NCI-H460 (cell line): ENCODE measurements at places on chromosomes 4 and X. TPM values are rescaled to one million over a fixed set of nuclear protein-coding genes. Genes with fewer than 3 reads are reported as not detected.

GRCh38 chrX:12936947-12937346, 30.5 kb downstream of the TLR8 start:
- DNase-seq: no peak

GLRA2 gene
- total RNA-seq: not detected in 2 replicates

DNA sequence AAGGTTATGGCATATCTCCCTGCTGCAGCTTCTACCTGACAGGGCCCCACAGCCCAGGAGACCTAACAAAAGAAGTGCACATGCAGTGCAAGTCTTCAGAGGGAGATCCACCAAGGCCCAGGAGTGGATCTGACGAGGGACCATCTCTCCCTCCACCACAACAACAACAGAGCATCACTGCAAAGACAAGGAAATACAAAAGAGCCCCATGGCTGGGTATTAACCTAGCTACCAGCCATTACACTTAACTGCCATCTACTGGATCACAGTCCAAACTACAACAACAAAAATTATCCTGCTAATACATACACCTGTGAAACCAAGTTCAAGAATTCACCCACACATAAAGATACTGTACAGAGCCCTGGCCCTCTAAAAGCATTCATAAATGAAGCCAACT, 280.2 kb upstream of the SLC7A11 start:
- no peak for DNase-seq

- no peak for DNase-seq
Measured at GRCh38 chrX:48894891-48895290, 2.7 kb downstream of the TIMM17B start.

DNA sequence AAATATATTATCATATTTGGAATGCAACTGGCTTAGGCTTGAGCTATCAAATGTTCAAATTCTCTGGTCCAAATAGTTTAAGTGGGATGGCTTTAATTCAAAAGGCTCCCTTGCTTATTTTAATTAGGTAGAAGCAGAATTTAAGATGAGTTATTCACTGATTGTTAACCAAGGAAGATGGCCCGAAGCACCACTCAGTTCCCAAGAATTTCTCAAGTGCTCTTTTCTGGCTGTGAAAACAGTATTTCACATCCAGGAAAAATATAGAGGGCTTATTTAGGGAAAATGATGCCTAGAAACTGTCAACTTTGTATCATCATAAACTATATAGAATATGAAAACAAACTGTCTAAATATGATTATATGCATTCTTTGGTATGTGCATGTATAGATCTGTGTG, 246.5 kb upstream of the SFRP2 start:
- DNase-seq: no peak

DNA sequence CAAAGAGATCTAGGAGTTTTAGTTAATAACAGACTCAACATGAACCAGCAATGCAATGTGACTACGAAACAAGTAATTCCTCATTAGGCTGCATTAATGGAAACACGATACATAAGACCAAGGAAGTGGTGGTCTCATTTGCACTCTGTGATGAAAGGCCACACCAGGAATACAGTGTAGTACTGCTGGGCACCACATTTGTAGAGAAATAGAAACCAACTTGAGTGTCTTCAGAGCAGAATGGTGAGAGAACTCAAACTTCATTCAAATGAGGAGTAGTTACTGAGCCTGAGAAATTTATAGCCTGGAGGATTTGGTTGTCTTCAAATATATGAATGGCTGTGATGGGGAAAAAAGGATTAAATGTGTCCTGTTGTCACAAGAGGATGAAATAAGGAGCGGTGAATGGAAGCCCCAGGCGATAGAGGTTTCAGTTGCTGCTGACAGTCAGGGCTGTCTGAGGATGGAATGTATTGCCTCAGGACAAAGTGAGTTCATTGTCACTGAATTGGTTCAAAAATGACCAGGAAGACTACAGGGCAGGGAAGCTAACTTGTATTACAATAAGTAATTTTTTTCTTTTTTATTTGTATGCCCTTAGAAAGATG, 50.9 kb downstream of the NFKB1 start:
- no peak for DNase-seq

GRCh38 chrX:50067435-50068284, 133.1 kb downstream of the AKAP4 start:
- no peak for DNase-seq

MAMLD1 gene
- total RNA-seq: 0.72 and 0.74 TPM in 2 replicates

DDX53 gene
- total RNA-seq: not detected in 2 replicates

- DNase-seq: no peak
Measured at GRCh38 chr4:62162606-62163005, 962.5 kb downstream of the ADGRL3 start.

DNA sequence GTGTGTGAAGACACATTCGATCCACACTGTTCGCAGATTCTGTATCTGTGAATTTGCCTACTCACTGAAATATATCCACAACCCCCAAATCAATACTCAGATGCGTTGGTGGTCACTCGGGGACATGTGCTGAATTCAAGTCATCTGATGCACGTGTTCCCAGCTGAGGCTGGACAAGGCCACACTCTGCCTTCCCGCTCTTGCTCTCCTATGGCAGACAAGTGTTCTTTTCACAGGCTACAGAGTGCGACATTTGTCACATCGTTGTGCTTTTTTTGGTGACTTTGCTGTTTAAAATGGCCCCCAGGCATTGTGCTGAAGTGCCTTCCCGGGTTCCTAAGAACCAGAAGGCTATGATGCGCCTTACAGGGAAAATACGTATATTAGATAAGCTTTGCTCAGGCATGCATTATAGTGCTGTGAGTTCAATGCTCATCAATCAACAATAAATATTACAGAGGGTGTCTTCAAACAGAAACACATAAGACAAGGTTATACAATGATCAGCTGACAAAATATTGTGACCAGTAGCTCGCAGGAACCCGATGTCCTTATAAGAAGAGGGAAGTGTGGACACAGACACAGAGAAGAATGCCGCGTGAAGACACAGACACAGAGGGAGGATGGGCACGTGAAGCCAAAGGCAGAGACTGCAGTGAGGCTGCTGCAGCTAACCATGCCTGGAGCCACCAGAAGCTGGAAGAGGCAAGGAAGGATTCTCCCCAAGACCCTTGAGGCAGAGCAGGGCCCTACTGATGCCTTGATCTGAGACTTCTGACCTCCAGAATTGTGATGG, 42.0 kb downstream of the IRF2 start:
- DNase-seq: no peak

GRCh38 chr4:155889031-155889793, 14.3 kb upstream of the TDO2 start:
- DNase-seq: no peak

GRCh38 chrX:94551831-94552230, 877.8 kb downstream of the FAM133A start:
- peak; percentile 4 for DNase-seq

GRCh38 chrX:151985955-151986354, 11.5 kb upstream of the GABRE start:
- DNase-seq: no peak

MPP1 gene
- total RNA-seq: 15.1 and 17.4 TPM in 2 replicates

GRCh38 chr4:127930175-127930574, 34.8 kb downstream of the MFSD8 start:
- no peak for DNase-seq

DNA sequence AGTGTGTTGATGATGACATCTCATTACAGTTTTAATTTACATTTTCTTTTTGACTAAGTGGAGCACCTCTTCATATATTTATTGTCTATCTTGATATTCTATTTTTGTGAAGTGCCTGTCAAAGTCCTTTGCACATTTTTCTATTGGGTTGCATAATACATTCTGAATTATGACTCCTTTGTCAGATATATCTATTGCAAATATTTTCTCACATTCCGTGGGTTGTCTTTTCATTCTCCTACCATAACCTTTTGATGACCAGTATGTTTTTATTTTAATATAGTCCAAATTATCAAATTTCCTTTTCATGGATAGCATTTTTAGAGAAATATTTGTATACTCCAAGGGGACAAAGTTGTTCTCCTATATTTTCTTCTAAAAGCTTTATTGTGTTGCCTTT, 126.4 kb downstream of the PJA1 start:
- no peak for DNase-seq

GRCh38 chr4:113826421-113826820, 64.9 kb upstream of the CAMK2D start:
- no peak for DNase-seq

DNA sequence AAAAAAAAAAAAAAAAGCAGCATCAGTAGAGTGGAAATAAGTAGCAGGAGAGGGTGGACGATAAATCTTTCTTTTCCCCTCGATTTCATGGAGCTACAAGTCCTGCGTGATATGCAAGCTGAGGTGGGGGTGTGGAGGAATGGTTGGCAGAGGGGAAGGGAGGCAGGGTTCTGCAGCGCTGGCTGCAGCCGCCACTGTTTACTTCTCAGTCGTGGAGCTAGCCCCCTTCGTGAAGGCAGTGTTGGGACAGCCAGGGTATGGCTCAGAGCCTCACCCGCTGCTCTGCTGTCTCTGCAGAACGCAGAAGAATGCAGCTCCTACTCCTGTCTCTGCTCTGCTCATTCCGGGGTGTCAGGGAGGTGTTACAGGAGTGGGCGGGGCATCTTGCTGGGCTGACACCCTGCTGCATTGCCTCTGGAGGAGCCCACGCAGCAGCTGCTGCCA, 140.6 kb downstream of the GPM6A start:
- no peak for DNase-seq

CSN3 gene
- not detected in 2 replicates for total RNA-seq

DNA sequence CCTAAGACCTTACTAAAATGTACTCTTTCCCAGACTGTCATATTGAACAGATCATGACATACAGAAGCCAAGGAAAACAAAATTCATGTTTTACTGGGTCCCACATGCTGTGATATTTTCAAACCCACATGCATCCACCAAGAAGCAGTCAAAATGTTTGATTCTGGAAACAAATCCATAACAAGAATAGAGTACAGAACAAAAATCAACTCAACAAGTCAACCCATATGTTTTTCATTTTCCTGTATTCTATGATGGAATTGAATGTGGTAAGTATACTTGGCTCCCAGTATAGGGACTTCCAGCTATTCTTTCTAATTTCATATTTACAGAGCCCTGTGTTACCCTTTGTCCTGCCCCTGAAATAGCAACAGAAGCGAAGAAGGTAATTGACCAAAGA, 106.8 kb downstream of the COL25A1 start:
- no peak for DNase-seq

GRCh38 chrX:119706616-119707015, 13.6 kb upstream of the SEPTIN6 start:
- DNase-seq: no peak

DNA sequence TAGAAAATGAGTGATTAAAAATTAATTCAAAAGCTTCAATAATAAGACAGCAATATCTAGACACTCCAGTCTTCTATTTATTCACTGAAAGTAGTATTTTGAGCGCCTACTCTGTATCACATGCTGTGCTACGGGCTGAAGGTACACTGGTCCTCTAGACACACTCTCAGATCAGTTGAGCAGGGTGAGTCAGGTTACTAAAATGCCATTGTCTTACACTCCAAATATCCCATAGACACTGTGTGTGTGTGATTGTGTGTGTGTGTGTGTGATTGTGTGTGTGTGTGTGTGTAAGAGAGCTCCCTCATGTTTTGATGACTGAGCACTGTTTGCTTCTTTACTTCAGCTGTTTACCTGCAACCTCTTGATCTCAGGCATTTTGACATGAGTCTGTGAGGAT, 342.8 kb upstream of the BOD1L1 start:
- DNase-seq: no peak

- DNase-seq: no peak
Measured at GRCh38 chrX:20267607-20267930, 860 bp upstream of the RPS6KA3 start.

- DNase-seq: no peak
Measured at GRCh38 chr4:156961196-156962057, 10.2 kb downstream of the PDGFC start.

GPR50 gene
- not detected in 2 replicates for total RNA-seq

DNA sequence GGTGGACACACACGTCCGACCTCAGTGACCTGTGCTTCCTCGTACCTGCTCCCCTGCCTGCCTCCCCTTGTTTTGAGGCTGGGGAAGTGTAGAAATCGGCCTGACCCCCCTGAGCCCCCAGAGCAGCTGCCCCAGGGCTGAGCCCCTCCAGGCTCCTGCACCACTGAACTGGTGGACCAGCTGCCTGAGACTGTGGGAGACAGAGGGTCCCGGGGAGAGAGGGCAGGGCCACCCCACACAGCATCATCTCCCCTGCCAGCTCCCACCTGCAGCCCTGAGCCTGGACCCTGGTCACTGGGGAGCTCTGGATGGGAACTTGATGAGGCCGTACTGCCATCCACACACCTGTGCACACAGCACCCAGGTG, 15.0 kb upstream of the NAT8L start:
- DNase-seq: no peak

- DNase-seq: peak; percentile 14
Measured at GRCh38 chr4:53781629-53782457, 190.6 kb upstream of the LNX1 start.

DNA sequence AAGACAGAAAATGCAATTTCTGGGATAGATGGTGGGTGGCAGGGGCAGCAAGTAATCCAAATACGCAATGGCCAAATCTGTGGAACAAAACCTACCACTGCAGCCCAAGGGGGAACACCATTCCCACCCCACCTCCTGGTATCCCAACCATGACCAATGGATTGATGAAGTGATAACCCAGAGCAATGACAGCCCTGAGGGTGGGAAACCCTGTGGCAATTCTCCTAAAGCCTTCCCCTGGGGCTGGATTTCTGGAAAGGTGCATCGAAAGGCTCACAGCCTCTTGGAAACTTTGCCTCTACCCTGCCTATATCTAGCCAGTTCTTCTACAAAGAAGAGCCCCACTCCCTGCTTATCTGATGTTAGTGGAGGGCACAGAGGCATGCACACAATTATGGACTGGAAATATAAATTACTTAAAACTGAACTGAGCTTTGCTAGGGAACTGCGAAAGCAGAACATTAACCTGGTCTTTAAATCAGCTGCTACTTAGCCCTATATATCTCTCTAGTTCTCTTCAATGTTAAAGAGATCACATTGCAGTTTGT, 59.9 kb upstream of the TXK start:
- DNase-seq: no peak

- DNase-seq: no peak
Measured at GRCh38 chr4:12929784-12930183, 554.4 kb downstream of the RAB28 start.

NPY5R gene
- not detected in 2 replicates for total RNA-seq

RCHY1 gene
- 23.1 and 32.3 TPM in 2 replicates for total RNA-seq

DNA sequence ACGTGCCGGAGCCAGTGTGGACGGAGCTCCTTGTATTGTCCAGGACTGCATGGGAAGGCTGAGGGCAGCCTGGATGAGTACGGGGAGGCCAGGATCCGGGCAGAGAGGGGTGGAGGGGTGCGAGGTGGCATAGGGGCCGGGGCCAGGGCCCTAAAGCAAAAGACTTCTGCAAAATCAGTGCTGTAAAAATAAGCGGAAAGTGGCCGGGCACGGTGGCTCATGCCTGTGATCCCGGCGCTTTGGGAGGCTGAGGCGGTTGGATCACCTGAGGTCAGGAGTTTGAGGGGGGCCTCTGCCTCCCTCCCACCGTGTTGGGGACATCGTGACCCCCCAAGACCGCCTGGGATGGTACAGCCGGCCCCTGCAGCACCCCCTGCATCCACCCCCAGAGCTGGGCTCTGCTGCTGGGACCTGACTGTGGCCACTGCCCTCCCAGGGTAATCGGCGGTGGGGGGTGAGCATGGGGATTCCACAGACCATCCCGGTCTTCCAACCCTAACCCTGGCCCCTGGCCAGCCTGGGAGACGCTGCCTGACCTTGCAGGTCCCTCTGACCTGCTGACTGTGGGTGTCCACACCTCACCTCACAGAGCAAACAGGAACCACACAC, 23.4 kb upstream of the PLCXD1 start:
- no peak for DNase-seq

RS1 gene
- total RNA-seq: not detected in 2 replicates

- no peak for DNase-seq
Measured at GRCh38 chrX:68506649-68507048, 7.8 kb downstream of the YIPF6 start.

PTTG2 gene
- total RNA-seq: not detected in 2 replicates
